ENCODE measurements at places on chromosomes 12 and 14. TPM values are rescaled to one million over a fixed set of nuclear protein-coding genes. Genes with fewer than 3 reads are reported as not detected.

PIP4K2C gene
- total RNA-seq = 9.5 TPM

LRRIQ1 gene
- total RNA-seq = 0.79 TPM

STAC3 gene
- total RNA-seq = 13.5 TPM

DDX54 gene
- 10.3 TPM for total RNA-seq

CD163 gene
- total RNA-seq = 19.1 TPM

GSG1 gene
- total RNA-seq = 1.1 TPM

ERP27 gene
- 27.3 TPM for total RNA-seq

LIN7A gene
- 31.2 TPM for total RNA-seq

GYS2 gene
- total RNA-seq = not detected

KRT85 gene
- total RNA-seq = not detected

OR6C6 gene
- not detected for total RNA-seq

OTOGL gene
- total RNA-seq = 4.5 TPM

DAO gene
- total RNA-seq = not detected

POTEM gene
- not detected for total RNA-seq

RPL36AL gene
- 122 TPM for total RNA-seq

MYO1A gene
- 0.16 TPM for total RNA-seq

KLRC2 gene
- total RNA-seq = 0.37 TPM

ESR2 gene
- 1.7 TPM for total RNA-seq

AQP5 gene
- total RNA-seq = 1.4 TPM

AMN gene
- 0.21 TPM for total RNA-seq

TAMALIN gene
- total RNA-seq = 13.0 TPM

APOF gene
- total RNA-seq = not detected

TSPAN19 gene
- total RNA-seq = not detected

NFE2 gene
- 0.63 TPM for total RNA-seq

ASPG gene
- total RNA-seq = 2.2 TPM

VSIG10 gene
- total RNA-seq = 25.6 TPM

PIK3C2G gene
- 1.2 TPM for total RNA-seq

TPPP2 gene
- not detected for total RNA-seq

ANAPC5 gene
- total RNA-seq = 222 TPM

ACOT4 gene
- 1.6 TPM for total RNA-seq

EPYC gene
- total RNA-seq = 1.2 TPM

GUCY2C gene
- total RNA-seq = not detected

PAX9 gene
- 0.48 TPM for total RNA-seq

SERPINA12 gene
- total RNA-seq = not detected

LRRC9 gene
- total RNA-seq = 0.21 TPM

CYP46A1 gene
- total RNA-seq = 2.7 TPM

RND1 gene
- 0.53 TPM for total RNA-seq

DPPA3 gene
- total RNA-seq = not detected

CCDC63 gene
- not detected for total RNA-seq

CHPT1 gene
- total RNA-seq = 42.1 TPM

CNTN1 gene
- total RNA-seq = 63.4 TPM

NEDD8 gene
- 73.8 TPM for total RNA-seq

RPL6 gene
- 1,317 TPM for total RNA-seq

PIWIL1 gene
- total RNA-seq = 0.21 TPM

LMBR1L gene
- total RNA-seq = 52.4 TPM

Data from urinary bladder (tissue), 4 donors.